Activated CD4-positive, alpha-beta T cell treated with anti-CD3 and anti-CD28 coated beads, Interleukin-2, amount 50 U/mL, for 16 hours (primary cell): ENCODE measurements at places on chromosomes 2 and 18.

DNA sequence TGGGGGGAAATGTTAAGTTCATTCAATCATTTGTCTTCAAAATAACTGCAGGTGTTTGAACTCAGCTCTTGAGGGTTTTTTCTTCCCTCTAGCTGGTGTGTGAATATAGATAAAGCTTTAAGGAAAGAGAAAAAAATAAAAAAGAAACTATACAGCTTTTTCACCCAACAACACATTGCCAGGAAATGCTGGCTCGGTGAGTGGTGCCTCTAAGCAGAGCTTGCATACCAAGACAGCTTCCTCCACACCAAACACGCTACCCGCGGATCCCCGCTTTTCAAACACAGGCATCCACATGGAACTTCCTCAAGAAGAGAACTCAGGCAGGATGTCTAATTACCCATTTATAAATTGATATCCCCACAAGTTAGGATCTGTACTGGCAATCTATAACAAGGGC, 69.8 kb upstream of the TANK start:
- peak; percentile 44 for DNase-seq

- no peak for DNase-seq
These were observed 927.8 kb downstream of the SUCLG1 start for GRCh38 chr2:83531206-83531826.

- DNase-seq, result peak; percentile 39
These were observed 558 bp downstream of the THAP4 start for GRCh38 chr2:241636182-241637017.

DNA sequence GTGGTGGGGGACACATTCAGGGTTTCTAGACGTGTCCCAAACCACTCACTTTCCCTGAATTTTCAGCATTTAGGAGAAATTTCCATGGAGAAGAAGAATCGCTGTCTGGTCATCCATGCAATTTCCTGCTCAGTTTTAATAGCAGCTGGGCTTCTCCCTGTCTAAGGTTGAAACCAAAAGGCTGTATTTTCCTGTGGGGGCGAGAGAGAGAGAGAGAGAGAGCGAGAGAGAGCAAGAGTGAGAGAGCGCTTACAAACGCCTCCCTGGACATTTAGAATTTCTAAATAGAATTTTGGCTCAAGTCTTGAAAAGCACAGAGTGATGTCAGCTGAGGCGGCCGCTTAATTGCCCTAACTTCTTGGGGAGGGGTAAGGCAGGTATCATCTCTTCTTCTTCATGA, 110.8 kb downstream of the SETBP1 start:
- DNase-seq, result no peak

GRCh38 chr2:231710799-231711676, 2.7 kb downstream of the PTMA start:
- DNase-seq, result peak; percentile 18

DNA sequence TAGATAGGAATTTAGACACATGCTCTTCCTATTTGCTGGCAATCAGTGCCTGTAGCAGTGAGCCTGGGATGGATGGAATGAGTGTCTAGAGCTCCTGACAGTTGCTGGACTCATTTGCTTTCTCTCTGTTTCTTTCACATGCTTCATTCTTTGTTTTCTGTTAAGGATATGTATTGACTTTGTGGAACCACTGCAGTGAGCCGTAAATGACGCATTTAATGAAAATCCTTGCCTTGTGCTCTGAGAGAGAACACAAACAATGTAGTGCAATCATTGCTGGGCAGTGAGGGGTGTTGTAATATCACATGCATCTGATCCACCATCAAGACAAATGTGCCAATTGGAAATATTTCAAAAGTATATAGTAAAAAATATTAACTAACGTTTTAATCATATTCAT, 25.2 kb upstream of the CDH20 start:
- DNase-seq, result no peak
